ENCODE measurements at places on chromosomes 12 and 14.
A peak's percentile ranks its signal among the peaks of the same experiment; 100 is the strongest.

DNA sequence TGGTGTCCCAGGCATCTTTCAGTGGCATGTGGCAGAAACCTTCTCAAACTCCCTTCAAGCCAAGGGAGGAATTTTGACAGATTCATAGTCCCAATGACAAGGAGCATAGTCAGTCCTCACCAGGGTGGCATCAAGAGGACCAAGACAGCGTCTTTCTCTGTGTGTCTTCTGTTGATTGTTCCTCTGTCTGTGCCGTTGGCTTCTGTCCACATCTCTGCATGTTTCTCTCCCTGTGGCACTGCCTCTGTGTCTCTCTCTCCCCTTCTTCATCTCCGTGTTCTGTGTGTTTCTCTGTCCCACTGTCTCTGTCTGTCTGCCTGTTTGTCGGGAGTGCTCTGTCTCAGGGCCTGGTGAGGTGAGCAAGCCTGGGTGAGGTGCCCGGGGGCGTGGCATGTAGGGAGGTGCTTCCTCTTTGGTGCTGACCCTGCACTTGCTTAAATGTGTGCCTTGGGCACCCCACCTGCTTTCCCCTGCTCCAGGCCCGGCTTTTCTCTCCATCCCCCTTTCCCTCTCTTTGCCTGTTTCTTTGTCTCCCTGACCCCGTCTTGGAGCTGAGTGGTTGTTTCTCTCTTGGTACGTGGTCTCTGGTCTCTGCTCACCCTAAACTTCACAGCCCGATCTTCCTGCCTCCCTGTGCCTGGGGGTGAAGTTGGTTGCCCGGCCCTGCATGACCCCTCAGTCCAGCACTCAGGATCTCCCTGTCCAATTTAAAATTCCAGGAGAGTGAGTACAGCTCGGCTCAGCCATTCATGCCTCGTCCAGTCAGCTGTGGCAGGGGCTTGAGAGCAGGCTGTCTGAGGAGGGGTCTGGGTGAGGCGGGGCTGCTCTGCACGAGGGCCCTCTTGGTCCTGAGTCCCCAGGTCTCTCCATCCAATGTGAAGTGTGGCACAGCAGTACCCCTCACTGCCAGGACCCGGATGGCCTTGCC lies 28.5 kb downstream of the JDP2 start:
- no peak for DNase-seq

DNA sequence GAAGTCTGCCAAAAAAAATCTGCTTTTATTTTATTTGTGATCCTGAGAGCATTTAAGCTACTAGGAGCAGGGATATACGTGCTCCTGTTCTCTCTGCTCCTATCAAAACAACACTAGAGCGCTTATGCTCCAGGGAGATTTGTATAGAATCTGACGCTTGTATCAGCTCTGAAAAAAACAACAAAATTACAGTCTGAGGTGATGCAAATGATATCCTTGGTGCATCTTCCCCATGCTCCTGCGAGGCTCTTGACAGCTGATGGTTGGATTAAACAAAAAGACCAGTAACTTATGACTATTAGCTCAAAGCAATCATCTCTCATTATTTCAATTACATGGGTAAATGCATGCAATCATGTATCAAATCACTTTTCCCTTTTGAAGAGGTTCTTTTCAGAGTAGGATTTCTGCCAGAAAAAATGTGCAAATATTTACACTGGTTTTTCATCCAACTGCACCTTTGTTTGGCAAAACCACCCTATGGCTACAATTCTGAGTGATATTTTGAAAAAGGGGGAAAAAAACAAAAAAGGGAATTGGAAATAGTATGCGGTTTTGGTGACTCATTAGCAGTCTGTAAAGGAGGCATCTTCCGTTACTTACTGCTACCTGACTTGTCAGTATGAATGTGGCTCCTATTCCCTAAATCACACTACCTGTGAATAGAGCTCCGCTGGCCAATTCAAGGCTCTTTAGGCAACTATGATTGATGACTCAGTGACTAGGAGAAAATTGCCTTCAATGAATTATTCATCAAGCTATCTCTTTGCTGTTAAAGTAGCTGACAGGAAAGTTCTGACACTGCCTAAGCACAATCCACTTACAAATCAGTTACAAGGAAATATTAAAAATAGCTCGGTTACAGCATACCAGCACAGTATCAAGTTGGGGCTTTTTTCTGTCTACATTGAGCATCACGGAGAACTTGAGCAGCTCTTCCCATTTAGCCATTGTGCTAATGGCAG lies 450.0 kb downstream of the FOXG1 start:
- DNase-seq = no peak

- DNase-seq = no peak
These were observed 2.3 kb upstream of the DIO2 start for GRCh38 chr14:80213602-80214001.

GRCh38 chr14:69749956-69750355 lies 17.0 kb upstream of the SRSF5 start:
- no peak for DNase-seq

DNA sequence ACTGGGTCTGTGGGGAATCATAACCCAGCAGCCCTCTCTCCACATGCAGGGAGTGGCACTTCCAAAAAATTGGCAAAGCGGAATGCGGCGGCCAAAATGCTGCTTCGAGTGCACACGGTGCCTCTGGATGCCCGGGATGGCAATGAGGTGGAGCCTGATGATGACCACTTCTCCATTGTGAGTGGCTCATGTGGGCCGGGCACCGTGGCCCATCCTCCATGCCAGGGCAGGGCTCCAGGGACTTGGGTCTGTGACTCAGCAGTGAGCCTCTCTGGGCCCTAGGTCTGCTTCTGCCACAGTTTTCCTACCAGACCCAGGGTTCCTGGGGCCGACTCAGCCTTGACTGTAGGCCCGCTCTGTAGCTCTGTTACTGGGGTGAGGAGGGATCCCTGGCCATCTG lies 2.2 kb downstream of the NPFF start:
- no peak for DNase-seq

GRCh38 chr14:98925354-98926040 lies 346.5 kb downstream of the BCL11B start:
- DNase-seq = no peak

GRCh38 chr12:56469007-56469930 lies 891 bp downstream of the SPRYD4 start:
- no peak for DNase-seq

DNA sequence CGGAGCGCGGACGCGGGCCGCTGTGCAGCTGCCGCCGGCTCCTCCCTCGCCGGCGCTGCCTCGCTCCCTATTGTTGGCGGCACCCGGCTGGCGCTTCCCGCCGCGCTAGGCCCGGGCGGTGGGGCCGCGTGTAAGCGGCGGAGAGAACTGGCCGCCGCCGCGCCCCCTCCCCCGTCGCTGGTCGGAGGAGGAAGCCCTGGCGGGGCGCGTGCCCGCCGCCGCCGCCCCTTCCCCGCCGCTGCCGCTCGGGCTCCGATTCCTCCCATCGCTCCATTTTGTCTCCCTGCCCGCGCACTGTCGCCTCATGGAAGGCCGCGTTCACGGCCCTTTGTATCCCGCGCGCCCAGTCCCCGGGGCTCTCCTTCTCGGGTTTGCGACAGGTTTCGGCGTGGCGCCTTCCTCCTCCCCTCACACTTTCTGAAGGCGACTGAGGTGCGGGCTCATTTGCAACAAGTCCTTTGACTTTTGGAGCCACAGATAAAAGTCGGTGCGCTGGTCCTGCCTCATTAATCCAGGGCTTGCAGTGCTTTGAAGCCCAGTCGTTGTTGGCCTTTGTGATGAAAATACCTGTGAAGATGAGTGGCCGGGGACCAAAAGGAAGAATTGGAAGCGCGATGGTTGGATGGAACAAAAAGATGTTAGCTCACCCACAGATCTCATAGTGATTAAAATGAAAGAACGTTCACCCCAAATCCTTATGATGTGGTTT lies 707 bp downstream of the CPSF6 start:
- peak; percentile 48 for DNase-seq

GRCh38 chr14:78904094-78904493 lies 733.9 kb downstream of the NRXN3 start:
- no peak for DNase-seq
